Karpas-422 (cell line): ENCODE measurements at places on chromosomes 5 and 9.

DNA sequence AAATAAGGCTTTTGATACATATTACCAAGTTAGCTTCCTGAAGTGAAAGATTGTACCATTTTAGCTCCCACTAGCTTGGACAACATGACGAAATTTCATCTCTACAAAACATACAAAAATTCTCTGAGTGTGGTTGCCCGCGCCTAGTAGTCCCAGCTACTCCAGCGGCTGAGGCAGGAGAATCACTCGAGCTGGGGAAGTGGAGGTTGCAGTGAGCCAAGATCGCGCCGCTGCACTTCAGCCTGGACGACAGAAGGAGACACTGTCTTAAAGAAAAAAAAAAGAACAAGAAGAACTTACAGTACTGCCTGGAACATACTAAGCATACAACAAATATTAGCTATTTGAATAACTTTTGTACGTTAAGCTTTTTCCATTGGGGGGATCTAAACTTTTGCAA lies 29.7 kb upstream of the NRG2 start:
- DNase-seq = no peak

GRCh38 chr9:117114768-117115167 lies 300.1 kb downstream of the ASTN2 start:
- no peak for DNase-seq

- no peak for DNase-seq
Observed at GRCh38 chr5:166117072-166118066, 2174.1 kb upstream of the WWC1 start.

DNA sequence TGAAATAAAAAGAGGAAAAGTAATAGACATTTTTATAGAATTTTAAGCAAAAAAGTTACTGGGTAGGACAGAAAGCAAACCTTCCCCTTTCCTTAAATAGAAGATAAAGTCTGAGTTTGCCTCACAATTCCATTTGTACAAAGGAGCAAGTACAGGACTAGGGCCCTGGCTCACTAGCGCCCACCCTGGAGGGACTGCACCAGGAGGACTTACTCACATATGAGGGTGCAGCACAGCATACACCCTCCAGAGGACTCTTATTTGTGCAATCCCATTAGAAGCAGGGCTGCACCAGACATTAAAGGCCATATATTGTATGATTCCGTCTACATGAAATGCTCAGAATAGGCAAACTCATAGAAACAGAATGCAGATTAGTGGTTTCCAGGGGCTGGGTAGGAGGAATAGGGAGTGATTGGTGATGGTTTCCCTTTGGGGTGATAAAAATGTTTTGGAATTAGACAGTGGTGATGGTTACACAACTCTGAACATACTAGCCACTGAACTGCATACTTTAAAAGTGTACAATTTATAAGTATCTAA lies 4.5 kb downstream of the REEP5 start:
- DNase-seq = peak; percentile 67

DNA sequence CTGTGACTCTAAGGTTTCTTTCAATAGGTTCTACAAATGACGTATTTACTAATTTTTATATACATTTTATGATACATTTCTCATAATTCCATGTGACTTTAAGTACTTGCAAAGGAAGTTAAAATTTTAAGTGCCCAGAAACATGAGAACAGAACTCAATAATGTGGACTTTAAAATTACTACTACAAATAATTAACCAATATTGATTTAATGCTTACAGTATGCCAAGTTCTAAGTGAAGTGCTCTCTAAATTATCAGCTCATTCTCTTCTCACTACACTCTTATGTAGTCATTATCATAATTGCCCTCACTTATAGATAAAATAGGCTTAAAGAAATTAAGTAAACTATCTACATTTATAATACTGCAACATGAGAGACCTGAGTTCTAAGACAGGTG lies 1690.7 kb upstream of the CDH9 start:
- DNase-seq = no peak

GRCh38 chr9:75265525-75265972 lies 177.2 kb downstream of the OSTF1 start:
- peak; percentile 86 for DNase-seq

DNA sequence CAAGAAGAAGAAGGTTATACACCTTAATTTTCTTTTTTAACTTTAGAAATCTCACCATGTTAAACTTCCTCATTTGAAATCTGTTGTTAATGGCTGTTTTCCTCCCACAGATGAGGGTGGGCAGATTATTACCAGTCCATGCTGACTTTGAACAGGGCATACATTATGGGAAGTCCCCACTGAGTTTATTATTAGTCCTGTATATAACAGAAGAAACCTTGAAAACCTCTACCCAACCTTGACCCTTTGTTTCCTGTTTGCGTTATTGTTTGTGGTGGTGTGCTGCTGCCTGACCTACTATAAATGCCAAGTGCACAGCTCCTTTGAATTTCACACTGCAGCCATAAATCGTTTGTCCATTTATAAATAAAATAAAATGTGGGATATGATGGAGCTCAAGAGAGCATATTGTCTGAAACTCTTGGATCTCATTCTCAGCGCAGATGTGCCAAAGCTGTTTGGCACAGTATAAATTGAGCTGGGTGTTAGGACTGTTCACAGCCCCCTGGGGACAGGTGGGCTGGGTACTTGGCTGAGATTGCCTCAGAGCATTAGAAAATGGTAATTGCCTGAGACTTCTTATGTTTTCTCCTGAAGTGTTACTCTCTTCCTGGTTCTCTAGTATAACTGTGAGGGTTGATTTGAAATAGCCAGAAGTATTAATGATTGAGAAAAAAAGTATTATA lies 139.6 kb downstream of the SPATA31D1 start:
- no peak for DNase-seq

- DNase-seq = peak; percentile 63
Observed at GRCh38 chr5:443239-444151, 519 bp downstream of the EXOC3 start.

DNA sequence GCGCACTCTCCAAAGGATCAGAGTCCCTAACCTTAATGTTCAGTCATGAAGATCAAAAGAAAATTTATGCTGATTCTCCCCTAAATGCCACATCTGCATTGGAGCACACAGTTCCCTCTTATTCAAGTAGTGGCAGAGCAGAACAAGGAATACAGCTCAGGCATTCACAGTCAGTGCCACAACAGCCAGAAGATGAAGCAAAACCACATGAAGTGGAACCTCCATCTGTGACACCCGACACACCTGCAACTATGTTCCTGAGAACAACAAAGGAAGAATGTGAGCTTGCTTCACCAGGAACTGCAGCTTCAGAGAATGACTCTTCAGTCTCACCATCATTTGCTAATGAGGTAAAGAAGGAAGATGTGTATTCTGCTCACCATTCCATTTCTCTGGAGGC lies 40.0 kb downstream of the CMYA5 start:
- DNase-seq = no peak

- no peak for DNase-seq
Observed at GRCh38 chr5:139806726-139807646, 11.4 kb downstream of the PSD2 start.

DNA sequence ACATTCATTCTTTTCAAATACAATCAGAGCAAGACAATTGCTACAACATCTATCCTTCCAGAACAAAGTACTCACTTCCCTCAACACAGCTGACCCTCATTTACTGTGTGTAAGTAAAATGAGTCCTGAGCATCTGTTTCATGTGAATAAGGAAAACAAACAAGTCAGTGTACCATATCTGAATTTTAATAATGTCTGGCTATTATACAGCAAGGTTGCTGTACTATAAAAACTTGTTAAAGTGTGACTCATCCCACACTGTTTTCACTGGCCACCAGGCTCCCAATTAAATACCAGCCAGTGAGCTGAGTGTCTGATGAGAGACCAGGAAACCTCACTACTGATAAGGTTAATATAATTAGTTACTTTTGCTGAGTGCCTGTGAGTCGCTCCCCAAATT lies 339.8 kb downstream of the AGTPBP1 start:
- no peak for DNase-seq

DNA sequence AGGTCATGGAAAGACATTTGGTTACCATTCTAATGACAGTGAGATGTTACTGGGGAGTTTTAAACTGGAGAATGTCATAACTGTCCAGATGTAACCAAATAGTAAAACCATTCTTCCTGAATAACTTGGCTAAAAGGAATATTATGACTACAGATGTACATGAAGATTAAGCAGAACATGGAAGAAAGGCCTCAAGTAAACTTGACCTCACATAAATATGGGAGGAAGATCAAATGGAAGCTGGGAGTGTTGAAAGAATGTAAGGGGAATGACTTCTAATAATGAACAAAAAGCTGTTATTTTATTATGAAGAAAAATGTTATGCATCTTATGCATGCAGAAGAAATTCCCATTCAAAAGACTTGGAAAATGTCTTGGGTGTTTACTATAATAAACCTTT lies 107.7 kb upstream of the CDKN2B start:
- no peak for DNase-seq

DNA sequence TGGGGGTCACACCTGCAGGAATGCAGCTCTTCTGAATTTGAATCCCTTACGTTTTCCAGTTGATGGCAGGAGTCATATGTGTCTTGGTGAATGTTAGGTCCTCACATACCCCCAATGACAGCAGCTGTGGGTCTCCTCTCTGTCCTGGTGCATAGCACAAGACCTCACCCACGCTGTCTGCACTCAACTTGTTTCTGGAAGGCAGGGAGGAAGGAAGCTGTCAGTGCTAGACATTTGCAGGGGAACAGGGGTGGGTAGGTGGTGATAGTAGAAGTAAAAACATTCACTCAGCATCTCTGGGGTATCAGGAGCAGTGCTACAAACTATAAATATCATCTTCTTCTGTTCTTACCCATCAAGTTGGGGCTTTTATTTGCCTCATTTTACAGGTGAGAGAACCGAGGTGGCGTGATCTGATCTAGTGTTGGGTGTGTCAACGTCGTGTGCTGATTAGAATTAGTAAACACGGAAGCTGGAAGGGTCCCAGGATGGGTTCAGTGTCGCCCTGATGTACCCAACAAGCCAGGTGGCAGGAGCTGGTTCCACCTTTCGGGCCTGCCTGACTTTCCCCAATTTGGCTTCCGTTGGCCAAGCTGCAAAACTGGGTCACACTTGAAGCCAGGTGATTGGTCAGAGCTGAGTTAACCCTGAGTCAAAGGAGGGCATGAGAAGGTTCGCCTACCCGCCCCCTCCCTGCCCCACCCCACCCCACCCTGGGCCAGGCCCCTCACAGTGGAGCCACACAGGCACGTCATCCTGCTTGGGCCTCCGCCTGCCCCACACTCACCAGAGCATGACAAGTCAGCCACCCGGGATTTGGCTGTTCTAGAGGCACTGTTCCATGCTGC lies 15.8 kb downstream of the ERGIC1 start:
- peak; percentile 60 for DNase-seq

DNA sequence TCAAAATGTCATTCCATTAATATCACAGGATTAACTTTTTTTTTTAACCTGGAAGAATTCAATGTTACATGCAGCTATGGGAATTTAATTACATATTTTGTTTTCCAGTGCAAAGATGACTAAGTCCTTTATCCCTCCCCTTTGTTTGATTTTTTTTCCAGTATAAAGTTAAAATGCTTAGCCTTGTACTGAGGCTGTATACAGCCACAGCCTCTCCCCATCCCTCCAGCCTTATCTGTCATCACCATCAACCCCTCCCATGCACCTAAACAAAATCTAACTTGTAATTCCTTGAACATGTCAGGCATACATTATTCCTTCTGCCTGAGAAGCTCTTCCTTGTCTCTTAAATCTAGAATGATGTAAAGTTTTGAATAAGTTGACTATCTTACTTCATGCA lies 20.6 kb downstream of the PCA3 start:
- DNase-seq = no peak

- DNase-seq = no peak
Observed at GRCh38 chr9:123457583-123457982, 101.6 kb downstream of the CRB2 start.

- DNase-seq = peak; percentile 73
Observed at GRCh38 chr5:137752905-137753690, 1.1 kb downstream of the HNRNPA0 start.

- no peak for DNase-seq
Observed at GRCh38 chr9:33952066-33952465, 96.6 kb downstream of the UBAP2 start.

DNA sequence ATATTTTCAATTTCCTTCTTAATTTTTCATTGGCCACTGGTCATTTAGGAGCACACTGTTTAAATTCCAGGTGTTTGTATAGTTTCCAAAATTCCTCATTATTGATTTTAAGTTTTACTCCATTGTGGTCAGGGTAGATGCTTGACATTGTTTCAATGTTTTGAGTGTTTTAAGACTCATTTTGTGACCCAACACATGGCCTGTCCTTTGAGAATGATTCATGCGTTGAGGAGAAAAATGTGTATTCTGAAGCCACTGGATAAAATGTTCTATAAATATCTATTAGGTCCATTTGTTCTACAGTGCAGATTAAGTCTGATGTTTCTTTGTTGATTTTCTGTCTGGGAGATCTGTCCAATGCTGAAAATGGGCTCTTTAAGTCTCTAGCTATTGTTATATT lies 24.4 kb upstream of the FNIP1 start:
- DNase-seq = no peak

DNA sequence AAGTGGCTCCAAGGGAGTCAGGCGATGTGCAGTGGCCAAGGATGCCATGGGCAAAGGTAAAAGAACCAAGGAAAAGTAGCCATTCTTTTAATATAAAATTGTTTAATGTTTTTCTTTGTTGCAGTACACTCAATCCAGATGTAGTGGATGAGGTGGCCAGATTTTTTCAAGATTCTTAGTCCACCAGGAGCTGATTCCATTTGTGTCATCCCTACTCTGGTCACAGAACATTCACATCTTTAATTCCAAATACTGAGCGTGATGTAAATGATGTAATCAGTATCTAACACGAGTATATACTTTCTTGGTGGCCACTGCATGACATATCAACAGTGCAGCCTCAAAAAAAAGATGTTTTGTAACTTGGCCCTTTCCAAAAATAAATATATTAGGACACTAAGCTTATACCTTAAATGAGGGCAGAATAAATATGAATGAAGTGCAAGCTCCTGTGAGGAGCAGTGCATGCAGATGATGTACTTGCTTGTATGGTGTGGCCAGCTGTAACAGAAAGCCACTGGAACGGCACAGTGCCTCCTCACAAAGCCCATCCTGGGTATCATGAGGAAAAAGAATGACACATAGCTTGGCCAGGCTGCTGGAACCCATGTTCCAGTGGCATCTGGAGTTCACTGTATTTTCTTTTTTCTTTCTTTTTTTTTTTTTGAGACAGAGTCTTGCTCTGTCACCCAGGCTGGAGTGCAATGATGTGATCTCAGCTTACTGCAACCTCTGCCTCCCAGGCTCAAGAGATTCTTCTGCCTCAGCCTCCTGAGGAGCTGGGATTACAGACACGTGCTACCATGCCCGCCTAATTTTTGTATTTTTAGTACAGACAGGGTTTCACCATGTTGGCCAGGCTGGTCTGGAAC lies 6.5 kb upstream of the SPATA24 start:
- DNase-seq = no peak

- no peak for DNase-seq
Observed at GRCh38 chr5:112142769-112143270, 276.3 kb downstream of the EPB41L4A start.

- no peak for DNase-seq
Observed at GRCh38 chr5:111345731-111346130, 121.5 kb downstream of the CAMK4 start.

- DNase-seq = no peak
Observed at GRCh38 chr5:136466041-136466415, 100.7 kb upstream of the TRPC7 start.
